ENCODE measurements at places on chromosomes 16 and 17.

- DNase-seq, result no peak
These were observed 94.5 kb downstream of the CRISPLD2 start for GRCh38 chr16:84914273-84914672.

DNA sequence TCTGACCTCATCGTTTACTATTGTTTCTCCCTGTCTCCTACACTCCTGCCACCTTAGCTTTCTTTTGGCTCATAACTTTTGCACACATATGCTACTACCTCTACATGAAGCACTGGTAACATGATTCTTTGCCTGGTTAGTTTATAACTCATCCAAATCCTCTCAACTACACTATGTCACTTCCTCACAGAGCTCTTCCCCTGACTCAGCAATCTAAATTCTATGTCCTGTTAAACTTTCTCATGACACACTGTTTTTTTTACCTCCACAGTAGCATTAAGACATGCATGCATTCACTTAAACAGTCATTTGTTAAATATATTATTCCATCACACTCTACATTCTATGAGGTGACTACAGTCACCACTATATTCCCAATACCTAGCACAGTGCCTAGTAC, 19.7 kb downstream of the APPBP2 start:
- DNase-seq, result no peak

GRCh38 chr16:2881783-2882649, 999 bp upstream of the FLYWCH2 start:
- no peak for DNase-seq

GRCh38 chr16:29645694-29646187, 17.3 kb upstream of the SPN start:
- DNase-seq, result no peak

- no peak for DNase-seq
These were observed 262.7 kb upstream of the KCNJ16 start for GRCh38 chr17:69812240-69812837.

DNA sequence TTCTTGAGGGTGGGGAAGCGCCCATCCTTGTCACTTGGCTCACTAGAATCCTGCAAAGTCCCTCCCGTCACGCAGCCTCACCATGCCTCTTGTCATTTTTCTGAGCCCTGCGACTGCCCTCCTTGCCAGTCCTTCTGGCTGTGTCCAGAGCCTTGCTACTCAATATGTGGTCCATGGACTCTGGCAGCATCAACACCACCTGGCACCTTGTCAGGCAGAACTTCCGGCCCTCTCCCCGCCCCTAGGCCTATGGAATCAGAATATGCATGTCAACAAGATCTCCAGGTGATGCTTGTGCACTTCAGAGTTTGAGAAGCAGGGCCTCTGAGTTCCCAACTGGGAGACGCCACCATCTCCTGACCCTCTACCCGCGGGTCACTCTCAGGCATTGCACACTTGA, 12.1 kb downstream of the PIMREG start:
- DNase-seq, result no peak

DNA sequence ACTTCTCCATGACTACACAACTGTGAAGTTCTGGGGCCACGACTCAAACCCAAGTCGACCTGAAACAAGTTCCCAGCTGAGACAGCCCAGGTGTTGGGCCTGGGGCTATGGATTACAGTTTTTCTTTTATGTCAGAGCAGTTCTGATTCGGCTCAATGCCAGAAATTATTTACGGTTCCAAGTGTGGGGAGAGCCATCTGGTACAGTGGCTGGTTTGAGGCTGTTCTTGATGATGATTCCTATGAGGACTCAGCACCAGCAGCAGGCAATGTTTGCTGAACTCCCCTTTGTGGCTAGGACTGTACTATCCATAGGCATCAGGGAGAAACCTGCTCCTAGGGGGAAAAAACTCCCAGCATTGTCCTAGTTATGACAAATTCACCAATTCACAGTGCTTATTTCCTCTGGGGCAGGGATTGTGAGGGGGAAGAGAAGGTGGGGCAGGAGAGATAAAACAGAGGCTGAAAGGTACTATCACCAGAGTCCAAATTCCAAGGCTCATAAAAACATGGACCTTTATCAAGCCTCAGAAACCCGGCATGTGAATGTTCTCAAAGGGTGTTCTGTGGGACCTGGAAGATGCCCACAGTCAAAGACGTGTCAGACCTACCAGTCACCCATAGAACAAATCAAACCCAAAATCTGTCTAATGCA, 18.2 kb upstream of the CMTM4 start:
- no peak for DNase-seq

- DNase-seq, result no peak
These were observed 4.3 kb downstream of the BANP start for GRCh38 chr16:87955302-87956097.

GRCh38 chr16:85528528-85529387, 84.4 kb upstream of the GSE1 start:
- no peak for DNase-seq

GRCh38 chr16:1098266-1098991, 2.4 kb upstream of the C1QTNF8 start:
- DNase-seq, result no peak

GRCh38 chr16:69859105-69859989, 91.8 kb upstream of the CLEC18A start:
- no peak for DNase-seq

DNA sequence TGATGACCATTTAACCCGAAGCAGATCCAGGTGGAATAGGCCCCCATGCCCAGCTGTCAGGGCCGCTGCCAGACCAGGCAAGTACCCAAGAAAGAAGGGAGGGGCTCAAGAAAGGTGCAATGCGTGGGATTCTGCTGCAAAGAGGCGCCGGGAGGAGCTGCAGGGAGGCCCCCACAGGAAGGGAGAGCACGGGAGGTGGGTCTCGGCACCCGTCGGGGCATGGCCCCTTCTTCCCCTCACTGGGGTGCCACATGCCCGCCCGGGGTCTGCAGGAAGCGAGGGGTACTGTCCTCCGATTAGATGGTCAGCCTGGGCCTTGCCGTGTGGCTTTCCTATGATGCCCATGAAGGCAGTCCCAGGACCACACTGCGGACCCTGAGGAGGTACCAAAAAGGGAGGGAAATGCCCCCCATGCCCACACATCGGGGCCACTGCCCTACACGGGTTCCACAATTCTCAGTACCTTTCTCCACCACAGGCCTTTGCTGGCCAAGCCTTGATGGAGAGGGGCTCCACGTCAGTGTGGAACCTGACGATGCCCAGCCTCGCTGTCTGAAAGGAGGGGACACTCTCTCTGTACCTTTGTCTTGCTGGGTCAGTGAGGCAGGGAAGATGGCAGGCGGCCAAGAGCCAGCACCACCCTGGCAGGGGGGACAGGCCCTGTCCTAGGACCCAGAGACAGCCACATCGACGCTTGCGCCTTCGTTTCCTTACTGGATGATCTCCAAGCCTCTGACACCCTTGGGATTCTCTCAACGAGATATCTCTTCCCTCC, 45.5 kb upstream of the DNAH17 start:
- no peak for DNase-seq

- no peak for DNase-seq
These were observed 83.8 kb downstream of the CDH11 start for GRCh38 chr16:65038100-65038499.

- DNase-seq, result peak; percentile 98
These were observed at the start of the genes CNTROB and TRAPPC1 for GRCh38 chr17:7931709-7932482. TSS of gene CNTROB (plus strand) at chr17:7932206. CDS start at chr17:7933080, 874 bp downstream. TSS of gene TRAPPC1 (minus strand) at chr17:7931946. CDS start at chr17:7931829, 117 bp downstream.

DNA sequence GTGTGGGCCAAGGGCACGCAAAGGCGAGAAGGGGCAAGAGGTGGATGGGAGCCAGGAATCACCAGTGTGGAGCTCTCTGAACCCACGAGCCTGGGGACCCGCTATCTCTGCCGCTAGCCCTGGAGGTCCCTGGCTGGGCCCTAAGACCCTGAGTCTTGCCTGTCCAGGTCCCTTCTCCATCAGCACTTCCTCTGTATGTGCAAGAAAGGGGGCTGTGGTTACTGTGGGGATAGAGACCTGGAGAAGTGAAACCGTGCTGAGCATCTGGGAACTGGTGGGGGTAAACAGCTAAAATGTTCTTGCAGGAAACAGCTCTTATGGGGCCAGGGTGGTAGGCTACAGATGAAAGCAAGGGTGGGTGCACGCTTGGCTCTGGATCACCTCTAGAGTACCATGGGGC, 3.1 kb downstream of the SPNS3 start:
- DNase-seq, result no peak

DNA sequence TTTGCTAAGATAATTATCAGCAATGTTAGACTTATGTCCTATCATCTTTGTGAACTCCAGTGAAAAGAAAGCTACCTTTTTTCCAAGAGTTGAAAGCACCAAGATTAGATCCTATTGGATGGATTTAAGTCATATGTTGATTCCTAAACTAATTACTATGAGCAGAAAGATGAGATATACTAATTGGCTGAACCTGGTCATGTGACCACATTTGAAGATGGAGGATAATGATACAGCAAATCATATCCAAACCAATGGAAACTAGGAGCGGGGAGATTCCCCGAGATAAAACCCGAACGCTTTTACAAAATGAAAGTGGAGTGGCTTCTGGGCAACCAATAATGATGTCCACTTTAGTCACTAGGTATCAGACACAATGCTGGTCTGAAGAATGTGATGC, 1060.2 kb upstream of the EEF2KMT start:
- DNase-seq, result no peak

GRCh38 chr16:73214825-73215677, 167.1 kb upstream of the ZFHX3 start:
- DNase-seq, result no peak

GRCh38 chr17:12665263-12666210, at the start of gene MYOCD:
TSS of gene MYOCD (plus strand) at chr17:12665890. CDS start at chr17:12666189, 299 bp downstream.
- no peak for DNase-seq

DNA sequence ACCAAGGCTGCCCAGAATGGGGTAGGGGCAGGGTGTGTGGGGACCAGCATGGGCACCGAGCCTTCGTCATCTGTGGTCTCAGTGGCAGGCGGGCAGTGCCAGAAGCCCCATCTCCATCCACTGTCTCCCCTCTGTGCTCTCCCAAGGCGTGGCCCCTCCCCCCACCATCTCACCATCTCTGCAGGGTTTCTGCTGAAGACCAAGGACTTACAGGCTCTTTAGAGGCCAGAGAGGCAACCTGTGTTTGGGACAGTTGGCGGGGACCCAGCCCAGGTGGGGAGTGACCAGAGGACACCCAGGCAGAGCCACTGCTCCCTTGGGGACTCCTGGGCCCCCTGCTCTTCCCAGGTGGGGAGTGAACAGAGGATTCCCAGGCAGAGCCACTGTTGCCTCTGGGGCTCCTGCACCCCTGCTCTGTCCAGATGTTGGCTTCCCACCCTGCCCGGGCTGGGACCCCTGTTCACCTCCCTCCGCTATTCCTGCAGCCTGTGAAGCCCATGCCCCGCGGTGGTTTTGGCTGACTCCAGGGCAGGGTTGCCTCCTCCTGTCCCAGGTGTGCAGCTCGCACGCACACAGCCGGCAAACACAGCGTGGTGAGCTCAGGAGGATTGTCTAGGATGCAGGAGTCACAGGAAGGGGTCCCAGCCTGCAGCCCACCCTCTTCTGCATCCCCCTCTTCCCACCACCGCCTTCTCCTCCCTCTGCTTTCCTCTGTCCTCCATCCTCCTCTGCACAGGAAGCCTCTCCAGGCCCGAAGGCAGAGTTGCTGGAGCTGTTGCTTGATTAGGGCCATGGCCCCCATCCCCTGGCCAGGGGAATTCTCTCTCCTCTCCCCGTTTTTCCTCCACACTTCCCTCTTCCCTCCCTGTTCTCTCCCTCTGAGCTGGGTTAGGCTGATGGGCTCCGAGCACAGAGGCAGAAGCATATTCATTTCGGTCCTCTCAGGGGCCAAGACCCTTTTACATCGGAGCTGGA, 45.0 kb downstream of the SLC7A5 start:
- no peak for DNase-seq

GRCh38 chr17:38564869-38565268, 40.9 kb downstream of the SRCIN1 start:
- DNase-seq, result no peak

DNA sequence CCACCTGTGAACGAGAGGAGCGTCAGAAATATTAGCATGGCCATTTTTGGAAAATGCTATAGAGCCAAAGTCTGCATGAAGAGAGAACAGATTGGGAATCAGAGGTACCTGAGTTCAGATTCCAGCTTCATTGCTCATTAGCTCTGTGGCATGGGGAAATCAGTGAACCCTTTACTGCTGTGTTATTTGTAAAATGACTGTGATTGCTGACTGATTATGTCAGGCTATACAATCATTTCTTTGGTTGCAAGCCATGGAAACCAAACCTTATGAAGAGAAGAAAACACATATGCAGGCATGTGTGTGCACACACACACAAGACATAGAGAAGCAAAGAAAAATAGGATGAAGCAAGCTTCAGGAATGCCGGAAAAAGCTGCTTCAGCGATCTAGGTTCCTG, 101.4 kb upstream of the HSBP1 start:
- no peak for DNase-seq

- DNase-seq, result no peak
These were observed 694.3 kb downstream of the KCNJ2 start for GRCh38 chr17:70863436-70864248.

DNA sequence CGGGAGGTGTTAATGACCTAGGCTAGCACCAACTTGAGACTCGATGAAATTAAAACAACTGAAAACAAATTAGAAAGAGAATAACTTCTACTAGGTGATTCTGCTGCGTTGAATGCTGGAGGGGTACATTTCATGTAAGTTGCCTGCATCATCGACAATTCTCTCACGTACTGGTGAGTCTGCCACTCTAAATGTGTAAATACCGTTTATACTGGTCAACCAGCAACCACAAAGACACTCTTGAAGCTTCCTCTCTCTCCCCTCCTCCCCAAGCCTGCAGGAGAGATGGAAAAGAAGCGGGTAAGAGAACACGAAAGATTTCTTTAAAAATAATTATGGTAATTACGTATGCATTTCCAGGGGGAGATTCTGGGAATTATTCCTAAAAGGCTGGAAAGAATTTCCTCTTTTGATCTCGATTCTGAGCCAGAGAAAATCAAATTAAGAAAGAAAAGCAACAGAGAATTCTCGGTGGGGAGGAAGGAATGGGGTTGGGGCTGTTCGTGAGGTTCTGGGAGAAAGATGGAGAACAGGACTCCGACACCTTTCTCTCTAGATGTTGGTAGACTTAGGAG, 68.6 kb upstream of the MRTFB start:
- DNase-seq, result no peak

GRCh38 chr17:58968426-58969061, 138.1 kb downstream of the TRIM37 start:
- no peak for DNase-seq

DNA sequence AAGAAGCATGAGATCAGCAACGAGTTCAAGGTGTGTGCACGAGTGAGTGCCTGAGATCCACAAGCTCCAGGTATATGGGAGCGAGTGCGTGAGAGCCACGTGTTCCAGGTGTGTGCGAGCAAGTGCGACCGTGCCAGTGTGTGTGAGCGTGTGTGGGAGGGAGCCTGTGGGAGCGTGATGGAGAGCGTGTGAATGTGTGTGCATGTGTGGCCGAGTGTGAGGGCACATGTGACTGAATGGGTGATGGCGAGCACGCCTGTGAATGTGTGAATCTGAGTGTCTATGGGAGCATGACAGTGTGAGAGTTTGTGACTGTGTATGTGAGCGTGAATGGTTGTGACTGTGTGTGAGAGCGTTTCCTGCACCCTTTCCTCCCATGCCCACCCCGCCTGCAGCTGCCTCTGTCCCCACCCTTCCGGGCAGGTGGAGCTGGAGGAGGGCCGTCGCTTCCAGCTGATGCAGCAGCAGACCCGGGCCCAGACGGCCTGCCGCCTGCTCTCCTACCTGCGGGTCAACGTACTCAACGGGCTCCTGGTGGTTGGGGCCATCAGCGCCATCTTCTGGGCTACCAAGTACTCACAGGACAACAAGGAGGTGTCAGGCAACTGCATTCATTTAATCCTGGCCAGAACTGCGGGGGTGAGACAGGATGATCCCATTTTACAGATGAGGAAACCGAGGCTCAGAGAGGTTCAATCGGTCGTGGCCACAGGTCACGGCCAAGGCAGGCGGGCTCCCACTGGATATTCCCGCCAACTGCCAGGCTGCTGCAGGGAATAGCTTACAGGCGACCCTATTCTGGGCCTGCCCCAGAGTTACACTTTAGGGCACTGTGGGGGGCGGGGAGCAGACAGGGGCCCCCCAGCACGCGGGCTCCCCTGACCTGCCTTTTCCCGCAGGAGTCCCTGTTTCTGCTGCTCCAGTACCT, 3.7 kb downstream of the TMC8 start:
- DNase-seq, result peak; percentile 62
